CD4-positive, alpha-beta memory T cell (primary cell): ENCODE measurements at places on chromosomes 4 and X.

GRCh38 chrX:119512146-119512800 is 44.0 kb downstream of the SLC25A5 start:
- no peak for DNase-seq

- DNase-seq: no peak
Observed at GRCh38 chr4:42310806-42311205, 86.5 kb upstream of the SHISA3 start.

DNA sequence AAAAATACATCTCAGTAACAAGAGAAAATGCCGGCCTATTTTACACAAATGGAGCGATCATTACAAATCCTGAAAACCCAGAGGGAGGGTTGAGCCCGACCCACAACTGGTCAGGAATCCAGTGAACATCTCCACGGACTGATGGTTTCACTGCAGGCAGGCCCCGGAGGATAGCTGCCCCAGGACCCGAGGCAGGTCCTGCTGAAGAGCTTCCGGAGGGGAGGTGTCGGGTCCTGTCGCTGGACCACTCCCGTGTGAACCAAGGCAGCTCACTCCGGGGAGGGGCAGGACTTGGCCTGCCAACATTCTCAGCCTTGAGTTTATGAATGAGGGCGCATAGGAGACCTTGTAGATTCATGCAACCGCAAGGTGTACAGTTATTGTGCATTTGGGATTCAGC is 4.8 kb upstream of the CRMP1 start:
- DNase-seq: no peak

DNA sequence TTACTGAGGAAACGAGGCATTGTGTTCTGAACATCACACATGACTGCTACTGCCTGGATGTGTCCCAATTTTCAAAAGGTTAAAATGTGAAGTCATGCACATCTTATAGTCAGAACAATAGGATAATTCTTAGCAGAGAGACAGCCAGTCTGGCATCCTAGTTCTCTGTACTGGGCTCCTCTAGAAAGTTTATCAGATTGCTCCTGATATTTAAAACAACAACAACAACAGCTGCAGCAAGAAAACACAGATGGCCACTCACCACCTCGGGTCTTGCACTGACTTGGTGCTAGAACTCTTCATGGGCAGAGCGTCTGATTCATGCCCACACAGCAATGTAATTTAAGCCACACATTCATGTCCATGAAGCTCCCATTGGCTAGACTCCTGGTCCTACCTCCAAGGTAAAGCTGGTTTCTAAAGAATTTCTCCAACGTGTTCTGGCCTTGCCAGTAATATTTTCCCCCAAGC is 33.3 kb upstream of the SLC2A9 start:
- DNase-seq: no peak

DNA sequence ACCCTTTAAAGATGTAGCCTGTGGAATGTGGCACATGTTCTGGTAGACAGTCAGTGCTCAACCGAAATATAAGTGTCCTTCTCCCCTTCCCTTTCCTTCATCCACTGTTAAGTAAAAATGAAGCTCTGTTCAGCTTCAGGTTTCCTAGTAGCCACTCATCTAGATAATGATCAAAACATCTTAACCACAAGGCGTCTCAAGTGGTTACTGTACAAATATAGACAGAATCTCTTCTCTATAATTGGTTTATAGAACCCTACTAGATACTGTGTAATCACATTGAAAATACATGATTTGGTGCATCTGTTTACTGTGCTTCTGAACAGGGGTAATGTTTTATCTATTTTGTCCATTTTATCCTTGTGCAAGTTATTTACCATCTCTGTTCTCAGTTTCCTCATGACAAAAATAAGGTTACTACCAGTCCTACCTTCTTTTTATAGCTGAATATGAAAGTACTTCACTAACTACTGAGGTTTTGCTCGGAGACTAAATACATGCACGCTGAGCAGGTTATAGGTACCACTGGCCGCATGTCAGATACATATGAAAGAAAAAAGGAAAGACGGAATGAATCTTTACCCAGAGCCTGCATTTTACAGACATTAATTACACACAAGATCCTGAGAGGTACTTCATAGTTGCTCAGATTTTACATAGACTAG is 20.3 kb upstream of the SLC25A4 start:
- no peak for DNase-seq
